CD4-positive, alpha-beta T cell treated with Interleukin-15 for 4 hours (primary cell): ENCODE measurements at places on chromosomes 3 and 15.

- DNase-seq = no peak
Observed at GRCh38 chr3:194587438-194587931, 45.7 kb downstream of the TMEM44 start.

DNA sequence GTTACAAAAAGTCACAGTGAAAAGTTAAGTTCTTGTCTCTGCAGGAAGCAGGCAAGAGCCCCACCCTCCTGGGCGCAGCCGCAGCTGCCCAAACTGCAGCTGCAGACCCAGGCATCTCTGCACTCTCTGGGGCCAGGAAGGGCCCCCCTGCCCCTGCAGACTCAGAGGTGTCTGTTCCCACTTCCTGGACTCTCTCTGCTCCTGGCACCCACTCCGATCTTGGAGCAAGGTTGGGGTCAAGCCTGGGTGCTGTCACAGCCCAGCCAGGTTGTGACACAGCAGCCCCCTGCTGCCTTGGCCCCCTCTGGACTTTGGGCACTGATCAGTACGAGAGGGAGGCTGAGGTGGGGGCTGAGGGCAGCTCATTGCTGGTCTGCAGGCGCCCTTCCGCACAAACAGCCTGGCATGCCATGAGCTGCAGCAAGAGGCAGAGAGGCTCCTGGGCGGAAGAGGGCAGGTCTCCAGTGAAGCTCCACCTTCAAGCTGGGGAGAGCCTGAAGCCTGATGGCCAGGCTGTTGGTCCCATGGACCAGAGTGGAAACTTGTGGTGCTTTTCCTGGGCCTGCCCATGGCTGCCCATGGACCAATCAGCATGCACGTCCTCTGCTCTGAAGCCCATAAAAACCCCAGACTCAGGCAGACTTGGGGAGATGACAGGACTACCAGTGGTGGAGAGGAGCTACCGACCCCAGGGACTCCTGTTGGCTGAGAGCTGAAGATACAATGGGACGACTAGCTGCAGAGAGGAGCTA is 42.9 kb upstream of the LRRFIP2 start:
- DNase-seq = peak; percentile 13

DNA sequence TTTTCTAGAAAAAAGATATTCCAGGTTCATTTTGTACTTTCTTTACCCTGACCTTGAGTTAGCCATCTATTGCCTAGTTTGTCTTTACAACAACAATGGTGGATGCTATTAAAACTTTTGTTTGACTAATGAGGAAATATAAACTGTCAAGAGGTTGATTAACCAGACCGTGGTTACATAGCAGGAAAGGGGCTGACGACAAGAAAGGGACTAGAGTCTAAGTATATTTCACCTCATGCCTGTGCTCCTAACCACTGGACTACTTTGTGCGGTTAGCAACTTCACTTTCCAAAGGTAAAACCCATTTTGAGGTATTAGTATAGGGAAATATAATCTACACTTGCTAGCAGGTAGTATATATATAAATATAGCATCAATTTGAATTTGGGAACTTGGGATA is 327.1 kb downstream of the SATB1 start:
- no peak for DNase-seq

- DNase-seq = no peak
Observed at GRCh38 chr3:193688834-193689714, 96.1 kb downstream of the OPA1 start.

DNA sequence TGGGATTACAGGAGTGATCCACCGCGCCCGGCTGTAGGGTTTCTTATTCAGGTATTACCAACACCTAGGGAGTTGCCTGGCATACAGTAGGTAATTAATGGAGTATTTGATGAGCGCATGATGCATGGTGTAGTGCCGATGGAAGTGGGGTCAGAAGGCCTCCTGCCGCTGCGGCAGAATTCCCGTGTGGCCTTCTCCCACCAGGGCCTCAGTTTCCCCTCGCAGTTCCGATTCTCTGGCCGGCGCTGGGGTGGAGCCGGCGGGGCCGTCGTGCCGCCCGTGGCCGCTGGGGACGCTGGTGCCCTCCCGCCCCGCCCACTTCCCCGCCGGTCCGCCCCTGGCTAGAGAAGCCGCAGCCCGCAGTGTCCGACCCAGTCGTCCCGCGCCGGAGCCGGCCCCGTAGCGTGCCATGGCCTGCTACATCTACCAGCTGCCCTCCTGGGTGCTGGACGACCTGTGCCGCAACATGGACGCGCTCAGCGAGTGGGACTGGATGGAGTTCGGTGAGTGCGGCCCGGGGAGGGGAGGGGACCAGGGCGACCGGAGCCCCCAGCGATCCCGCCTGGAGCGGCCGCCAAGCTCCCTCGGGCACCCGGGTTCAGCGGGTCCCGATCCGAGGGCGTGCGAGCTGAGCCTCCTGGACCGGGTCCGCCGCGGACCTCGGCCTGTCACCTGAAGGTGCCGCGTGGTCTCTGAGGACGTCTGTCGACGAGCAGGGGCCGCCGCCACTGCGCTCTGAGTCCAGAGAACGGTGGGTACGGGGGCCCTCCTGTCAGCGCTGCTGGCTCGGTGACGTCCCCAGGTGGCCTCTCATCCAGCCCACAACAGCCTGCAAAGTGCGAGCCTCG is at the start of gene IRAK2:
Gene IRAK2, plus strand, starts transcription at position 374 of the 848 bp plus-strand sequence. Its CDS starts 36 bp downstream, at position 410.
- DNase-seq = peak; percentile 41

- DNase-seq = no peak
Observed at GRCh38 chr15:85748729-85749128, 46.0 kb downstream of the KLHL25 start.

GRCh38 chr15:70195587-70196305 is 98.0 kb upstream of the TLE3 start:
- DNase-seq = no peak

- DNase-seq = no peak
Observed at GRCh38 chr3:59565125-59565524, 515.3 kb upstream of the CFAP20DC start.

GRCh38 chr3:71441925-71442651 is 141.4 kb downstream of the FOXP1 start:
- DNase-seq = no peak

DNA sequence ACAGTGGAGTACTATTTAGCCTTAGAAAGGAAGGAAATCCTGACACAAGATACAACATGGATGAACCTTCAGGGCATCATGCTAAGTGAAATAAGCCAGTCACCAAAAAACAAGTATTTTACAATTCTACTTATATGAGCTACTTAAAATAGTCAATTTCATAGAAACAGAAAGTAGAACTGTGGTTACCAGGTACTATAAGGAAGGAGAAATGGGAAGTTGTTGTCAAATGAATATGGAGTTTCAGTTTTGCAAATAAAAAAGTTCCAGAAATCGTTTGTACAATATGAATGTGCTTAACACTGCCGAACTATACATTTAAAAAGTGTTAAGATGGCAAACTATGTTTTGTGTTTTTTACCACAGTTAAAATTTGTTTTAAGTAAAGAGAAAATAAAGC is 26.8 kb downstream of the TRANK1 start:
- DNase-seq = no peak

DNA sequence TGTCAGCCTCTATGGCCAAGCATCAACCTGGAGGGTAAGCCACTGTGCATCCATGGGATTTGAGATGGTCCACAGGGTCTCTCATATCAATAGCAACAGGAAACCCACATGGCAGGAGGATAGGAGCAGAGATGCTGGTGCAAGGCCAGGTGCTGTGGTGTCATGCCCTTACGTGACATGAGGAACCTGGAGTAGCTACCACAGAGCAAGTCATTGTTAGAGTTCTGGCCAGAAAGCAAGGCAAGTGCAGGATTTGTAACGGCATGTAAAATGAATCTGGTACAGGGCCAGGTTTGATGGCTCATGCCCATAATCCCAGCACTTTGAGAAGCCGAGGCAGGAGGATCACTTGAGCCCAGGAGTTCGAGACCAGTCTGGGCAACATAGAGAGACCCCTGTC is 14.8 kb upstream of the ZNF774 start:
- DNase-seq = no peak

DNA sequence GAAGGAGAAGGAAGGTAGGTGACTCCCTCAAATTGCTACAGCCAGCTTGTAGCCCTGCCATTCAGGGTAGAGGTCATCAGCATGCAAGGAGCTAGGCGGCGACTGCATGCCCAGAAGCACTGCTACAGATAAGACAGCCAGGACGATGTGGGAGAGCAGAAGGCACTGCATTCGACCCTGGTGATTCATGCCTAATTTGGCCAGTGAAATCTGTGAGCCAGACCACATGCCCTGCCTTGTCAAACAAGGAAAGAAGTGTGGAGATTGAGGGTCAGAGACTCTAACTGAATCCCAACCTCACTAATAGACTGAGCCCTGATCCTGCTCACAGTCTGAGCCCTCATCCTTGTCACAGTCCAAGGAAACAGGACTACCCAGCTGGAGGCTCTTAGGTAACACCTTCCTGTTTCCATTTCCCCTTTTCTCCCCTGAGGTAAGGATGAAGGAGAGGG is 86.6 kb downstream of the LINGO1 start:
- DNase-seq = no peak

DNA sequence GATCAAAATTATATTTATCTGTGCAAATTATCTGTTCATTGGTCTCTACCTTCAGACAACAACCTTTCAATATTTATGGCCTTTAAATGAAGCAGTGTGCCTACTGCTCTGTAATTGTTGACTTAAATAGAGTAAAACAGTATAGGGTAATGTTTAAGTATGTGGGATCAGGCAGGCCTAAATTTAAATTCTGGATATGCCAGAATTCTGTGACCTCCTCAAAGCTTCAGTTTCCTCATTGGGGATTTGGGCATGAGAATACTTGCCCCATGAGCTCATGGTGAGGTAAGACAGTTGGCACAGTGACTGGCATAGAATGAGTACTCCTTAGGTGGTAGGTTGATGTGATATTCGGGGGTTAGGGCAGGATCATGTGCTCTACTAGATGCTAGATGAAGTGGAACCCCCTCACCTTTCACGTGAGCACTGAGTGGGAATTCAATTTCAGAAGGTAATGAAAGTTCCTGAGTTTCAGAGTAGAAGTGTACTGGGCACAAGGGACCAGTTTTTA is 14.9 kb downstream of the ARL8B start:
- DNase-seq = no peak

DNA sequence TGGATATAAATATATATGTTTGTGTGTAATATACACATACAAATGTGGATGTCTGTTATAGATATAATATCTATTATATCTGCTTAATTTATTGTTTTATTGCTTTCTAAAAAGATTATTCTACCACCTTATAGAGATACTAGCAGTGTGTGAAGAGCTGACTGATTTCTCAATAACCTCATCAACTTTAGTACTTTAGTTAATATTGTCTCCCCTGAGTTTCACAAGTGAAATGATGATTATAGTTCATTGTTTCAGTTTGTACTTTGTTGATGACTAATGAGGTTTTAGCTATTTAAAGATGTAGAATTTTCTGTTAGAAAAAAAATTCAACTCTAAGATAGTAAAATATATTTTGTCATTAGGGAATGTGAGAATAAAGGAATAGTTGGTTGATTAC is 11.4 kb downstream of the RSRC1 start:
- DNase-seq = no peak

GRCh38 chr3:99508191-99508590 is 130.2 kb upstream of the COL8A1 start:
- DNase-seq = no peak

DNA sequence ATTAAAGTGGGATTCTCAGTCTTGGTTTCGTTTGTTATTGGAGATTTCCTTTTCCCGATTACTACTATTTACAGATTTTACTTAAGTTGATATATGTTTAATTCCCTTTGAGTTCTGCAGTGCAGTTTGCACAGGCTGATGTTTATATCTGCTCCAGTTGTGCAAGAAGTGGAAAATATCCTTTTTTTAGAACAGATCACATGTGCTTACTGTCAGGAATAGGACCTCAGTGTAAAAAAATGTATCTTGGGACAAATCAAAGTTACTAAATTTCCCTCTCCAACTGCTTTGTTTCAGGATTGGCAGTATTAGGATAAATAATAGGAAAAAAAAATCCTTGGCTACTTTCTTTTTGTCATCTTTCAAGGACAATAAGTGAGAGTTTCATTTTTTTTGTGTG is 6.9 kb downstream of the MITF start:
- DNase-seq = no peak

GRCh38 chr3:127233371-127233770 is 40.4 kb downstream of the PRR23E start:
- DNase-seq = no peak

GRCh38 chr3:126180477-126181397 is at the start of gene ALDH1L1:
Gene ALDH1L1, minus strand, starts transcription at chr3:126180586. Its CDS starts 19,607 bp downstream, at chr3:126160979.
- DNase-seq = no peak
